GM18507 (cell line): ENCODE measurements at places on chromosomes 7 and 10.

- no peak for DNase-seq
Observed at GRCh38 chr10:58281092-58281752, 12.3 kb downstream of the CISD1 start.

DNA sequence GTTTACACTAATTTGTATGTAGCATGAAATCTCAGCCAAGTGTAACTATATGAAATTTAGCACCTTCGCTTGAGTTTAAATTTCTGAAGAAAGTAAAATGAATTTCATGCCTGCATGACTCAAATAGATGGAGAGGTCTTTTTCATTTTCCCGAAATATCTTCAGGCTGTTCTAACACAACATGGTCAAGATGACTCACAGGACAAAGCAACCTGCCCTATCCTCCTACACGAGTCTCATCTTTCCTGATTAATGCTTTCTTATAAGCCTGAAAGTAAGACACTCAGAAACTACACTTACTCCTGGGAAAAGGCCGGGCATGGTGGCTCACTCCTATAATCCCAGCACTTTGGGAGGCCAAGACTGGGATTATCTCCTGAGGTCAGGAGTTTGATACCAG is 41.2 kb downstream of the CH25H start:
- no peak for DNase-seq

DNA sequence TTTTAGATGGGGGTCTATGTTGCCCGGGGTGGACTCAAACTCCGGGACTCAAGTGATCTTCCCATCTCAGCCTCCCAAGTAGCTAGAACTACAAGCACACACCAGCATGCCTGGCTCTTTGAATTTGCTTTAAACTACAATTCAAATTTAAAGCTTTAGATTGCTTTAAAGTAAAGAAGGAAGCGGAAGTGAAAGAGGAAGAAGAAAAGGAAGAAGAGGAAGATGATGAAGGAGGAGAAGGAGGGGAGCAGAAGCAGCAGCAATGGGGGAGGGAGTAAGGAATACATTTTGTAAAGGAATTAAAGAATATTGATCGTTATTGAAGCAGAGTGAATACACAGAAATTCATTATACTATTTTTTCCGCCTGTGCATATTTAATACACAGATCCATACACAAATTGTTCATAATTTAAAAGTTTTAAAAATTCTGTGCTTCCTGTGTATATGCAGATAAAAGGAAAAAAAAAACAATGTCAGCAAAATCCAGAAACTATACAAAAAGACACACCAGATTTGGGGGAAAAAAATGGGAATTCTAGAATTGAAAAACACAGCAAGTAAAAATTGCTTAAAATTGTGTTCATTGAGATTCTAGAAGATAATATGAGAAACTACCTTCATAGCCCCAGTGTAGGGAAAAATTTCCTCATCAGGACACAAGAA is 60.8 kb upstream of the KCNMA1 start:
- no peak for DNase-seq

DNA sequence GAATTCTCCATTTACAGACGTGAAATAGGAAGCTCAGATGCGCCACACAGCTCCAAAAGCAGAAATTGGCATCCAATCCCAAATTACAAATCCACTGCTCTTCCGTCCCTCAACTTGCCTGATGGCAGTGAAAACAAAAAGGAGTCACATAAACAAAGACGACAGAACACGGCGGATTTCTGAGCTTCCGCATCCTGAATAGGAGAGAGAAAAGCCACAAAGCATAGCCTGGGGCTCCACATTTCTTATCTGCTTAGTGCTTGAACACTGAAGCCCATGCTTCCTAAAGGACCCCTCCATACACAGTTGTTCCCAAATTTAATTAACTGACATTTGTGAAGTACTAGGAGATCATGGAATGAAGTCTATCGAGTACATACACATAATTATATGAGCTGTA is 32.6 kb downstream of the BEND7 start:
- no peak for DNase-seq

DNA sequence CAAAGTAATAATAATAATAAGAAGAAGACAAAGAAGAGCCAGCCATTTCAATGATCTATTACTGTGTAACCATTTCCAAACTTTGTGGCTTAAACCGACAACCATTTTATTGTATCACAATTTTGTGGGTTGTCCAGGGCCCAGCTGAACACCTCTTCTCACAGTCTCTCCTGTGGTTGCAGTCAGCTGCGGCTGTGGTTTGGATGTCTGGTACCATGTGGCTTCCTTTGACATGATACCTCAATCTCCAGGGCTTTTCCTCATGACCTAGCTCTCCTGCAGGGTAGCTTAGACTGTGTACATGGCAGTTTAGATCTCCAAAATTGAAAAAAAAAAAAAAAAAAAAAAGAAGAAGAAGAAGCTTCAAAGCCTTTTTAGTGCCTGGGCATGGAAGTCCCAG is 72.6 kb upstream of the NFKB2 start:
- DNase-seq: no peak

DNA sequence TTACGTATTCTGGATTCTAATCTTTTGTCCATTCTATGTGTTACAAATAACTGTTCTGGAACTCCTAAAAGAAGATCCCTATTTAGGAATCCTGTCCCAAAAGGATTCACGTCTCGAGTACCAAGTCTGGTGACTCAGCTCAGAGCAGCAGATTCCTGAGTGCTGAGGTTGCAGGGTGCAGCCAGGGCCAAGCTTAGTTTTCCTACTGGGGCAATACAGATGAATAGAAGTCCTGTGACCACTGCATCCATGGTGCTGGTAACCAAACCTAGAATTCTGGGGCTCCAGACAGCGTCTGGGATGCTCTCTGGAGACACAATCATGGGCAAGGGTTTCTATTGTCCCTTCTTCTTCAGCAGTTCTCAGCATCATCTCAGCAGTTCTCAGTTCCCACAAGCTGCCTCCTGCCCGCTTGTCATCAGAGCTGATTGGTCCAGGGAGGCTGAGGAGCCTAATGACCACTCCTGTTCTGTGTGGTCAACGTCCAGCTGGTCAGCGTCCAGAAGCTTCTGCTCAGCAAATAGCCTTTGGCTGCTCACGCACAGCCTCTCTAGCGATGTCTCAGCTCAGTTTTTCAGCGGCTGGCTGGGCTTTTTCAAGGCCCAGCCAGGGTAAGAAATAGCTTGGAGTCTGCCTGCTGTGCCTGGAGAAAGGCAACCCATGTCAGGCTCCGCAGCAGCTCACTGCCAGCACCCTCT is 50.4 kb upstream of the C7orf33 start:
- no peak for DNase-seq

- DNase-seq: no peak
Observed at GRCh38 chr7:23494009-23494408, 23.7 kb upstream of the IGF2BP3 start.

DNA sequence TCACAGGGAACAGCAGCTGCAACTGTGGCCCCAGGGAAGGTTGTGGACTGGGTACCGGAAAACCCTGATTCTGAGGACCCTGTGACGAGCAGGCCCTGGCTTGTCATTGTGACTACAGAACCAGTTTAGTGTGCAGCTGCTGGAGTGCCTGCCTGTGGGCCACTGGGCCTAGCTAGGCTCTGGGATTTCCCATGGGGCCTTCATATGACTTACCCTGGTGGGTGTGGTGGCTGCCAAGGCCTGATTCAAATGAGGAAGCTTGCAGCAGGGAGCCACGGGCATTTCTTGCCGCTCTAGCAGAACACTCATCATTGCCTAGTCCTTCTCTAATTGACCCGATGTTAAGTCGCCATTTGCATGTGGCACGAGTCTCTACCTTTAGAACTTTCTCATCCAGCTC is 14.7 kb upstream of the CAMK2G start:
- no peak for DNase-seq

GRCh38 chr10:62025134-62025794 is 123.8 kb downstream of the ARID5B start:
- DNase-seq: no peak

GRCh38 chr7:8205537-8205936 is 56.4 kb downstream of the ICA1 start:
- DNase-seq: no peak

DNA sequence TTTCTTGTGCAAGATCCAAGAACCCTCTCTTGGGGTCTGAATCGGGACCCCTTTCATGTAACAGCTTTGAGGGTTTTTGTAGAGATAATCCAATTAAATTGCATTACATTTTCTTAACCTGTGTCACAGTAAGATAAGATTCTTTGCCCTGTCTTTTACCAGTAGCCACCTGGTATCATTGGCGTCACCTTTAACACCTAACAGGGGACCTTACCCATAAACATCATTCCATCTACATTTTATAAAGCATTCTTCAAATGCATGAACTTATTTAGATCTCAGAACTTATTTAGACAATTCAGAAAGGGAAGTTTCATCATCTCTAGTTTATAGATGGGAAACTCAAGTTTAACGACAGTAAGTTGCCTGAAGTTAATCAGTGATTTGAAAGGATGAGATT is 106.4 kb upstream of the KLF6 start:
- DNase-seq: no peak

DNA sequence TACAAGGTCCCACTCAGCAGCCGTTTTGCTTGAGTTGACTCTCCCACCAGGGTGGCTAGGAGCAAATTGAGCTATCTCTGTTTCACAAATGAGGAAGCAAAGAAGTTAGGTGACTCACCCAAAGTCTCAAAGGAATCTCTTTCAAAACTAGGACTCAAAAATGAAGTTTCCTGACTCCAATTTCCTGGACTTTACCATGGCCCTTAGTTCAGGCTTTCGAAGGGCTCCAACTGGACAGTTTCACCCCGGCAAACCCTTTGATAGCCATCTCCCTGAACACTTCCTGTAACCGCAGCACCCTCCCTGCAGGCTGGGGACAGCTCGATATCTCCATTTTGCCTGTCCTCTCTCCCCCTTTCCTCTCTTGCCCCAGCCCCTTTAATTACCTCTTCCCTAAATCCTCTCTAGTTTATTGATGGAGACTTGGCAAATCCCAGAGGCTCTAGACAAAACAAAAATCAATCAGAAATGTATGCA is 4.7 kb upstream of the AFAP1L2 start:
- no peak for DNase-seq

GRCh38 chr7:152572101-152572500 is 103.8 kb downstream of the XRCC2 start:
- DNase-seq: no peak

DNA sequence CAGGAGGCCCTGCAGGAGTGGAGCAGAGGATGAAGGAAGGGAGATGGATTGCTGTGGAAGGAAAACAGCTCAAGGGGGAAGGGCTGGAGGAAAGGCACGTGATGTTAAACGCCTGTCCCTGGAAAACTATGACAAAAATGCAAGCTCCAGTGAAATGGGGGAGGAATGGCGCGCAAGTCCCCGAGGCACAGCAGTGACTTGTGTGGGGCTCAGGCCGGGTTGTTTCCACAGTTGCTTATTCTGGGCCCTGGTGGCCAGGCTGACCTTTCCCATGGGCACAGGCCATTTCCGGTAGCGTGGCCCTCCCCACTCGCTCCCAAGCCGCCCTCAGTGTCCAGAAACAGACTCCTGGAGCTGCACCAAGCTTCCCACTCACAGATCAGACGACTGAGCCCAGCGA is 68.1 kb upstream of the PDGFA start:
- DNase-seq: no peak

DNA sequence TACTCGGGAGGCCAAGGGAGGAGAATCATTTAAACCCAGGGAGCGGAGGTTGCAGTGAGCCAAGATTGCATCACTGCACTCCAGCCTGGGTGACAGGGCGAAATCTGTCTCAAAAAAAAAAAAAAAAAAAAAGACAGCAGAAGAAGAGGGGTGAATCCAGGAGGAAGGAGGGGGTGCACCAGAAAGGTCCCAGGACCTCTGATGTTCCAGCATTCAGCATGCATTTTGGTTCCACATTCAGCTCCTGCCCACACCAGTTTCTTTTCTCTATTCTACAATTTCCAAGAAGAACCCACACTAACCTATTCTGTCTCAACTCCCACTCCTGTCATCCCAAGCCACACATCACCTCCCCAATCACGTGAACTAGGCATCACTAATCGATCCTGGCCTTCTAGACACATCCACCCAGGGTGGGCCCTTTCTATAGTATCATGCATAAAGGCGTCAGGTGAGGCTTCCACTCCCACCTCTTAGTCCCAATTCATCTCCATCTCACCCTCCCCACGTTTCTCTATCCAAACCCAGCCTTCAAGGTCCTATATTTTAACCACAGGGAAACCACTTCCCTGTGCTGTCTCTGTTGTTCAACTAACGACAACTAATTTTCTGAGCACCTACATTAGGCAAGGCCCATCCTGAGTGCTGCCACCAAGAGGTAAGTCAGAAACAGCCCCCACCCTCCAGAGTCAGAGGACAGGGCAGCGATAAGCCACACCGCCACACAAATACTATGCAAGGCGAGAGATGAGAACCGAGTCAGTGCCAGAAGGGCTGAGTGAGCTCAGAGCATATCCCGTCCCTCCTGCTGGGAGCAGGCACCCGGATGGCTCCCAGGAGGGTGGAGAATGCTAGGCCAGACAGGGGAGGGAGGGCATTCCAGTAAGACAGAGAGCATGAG is 2.2 kb downstream of the ANXA11 start:
- no peak for DNase-seq

DNA sequence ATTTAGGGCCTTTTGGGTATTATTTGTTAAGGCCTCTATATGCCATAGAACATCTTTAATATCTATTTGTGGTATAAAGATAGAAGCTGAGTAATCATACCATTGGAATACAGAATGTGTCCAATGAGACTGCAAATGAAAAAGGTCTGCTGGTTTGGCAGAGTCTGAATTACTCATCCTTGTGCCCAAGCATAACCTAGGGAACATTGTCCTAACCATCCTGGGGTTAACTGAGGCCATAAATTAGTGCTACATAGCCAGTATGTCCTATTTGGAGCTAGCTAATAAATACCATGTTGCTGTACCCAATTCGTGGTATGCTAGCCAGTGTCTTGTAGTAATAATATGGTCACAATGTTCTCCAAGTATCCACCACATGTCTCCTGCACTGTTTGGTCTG is 117.1 kb downstream of the ANKRD26 start:
- DNase-seq: no peak

GRCh38 chr7:127667759-127668530 is 16.0 kb downstream of the SND1 start:
- no peak for DNase-seq

GRCh38 chr7:5231811-5232484 is 41.9 kb downstream of the WIPI2 start:
- DNase-seq: no peak

GRCh38 chr10:69504576-69505250 is 53.4 kb downstream of the TSPAN15 start:
- DNase-seq: no peak

DNA sequence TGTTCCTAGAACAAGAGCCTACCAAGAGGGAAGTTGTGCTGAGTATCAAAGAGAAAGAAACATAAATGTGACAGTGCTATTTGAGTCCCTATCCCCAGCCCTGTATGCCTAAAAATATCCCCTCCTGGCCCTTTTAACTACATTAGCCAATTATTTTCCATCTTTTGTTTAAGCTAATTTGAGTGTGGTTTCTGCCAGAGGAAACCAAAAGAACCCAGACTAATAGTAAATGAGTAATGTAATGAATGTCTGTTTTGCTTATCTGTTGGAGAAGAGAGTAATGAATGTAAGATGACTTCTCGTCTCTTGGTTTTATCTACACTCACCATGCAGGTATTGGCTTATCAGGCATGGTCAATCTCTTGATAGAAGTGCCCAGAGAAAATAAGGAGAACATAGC is 134.4 kb upstream of the CDK1 start:
- no peak for DNase-seq
